Cerebellum (tissue), 4 donors: ENCODE measurements at places on chromosomes 3 and 15.
A peak's percentile ranks its signal among the peaks of the same experiment; 100 is the strongest.

- no peak for DNase-seq
Measured at GRCh38 chr3:32438596-32439344, 47.1 kb downstream of the CMTM7 start.

DNA sequence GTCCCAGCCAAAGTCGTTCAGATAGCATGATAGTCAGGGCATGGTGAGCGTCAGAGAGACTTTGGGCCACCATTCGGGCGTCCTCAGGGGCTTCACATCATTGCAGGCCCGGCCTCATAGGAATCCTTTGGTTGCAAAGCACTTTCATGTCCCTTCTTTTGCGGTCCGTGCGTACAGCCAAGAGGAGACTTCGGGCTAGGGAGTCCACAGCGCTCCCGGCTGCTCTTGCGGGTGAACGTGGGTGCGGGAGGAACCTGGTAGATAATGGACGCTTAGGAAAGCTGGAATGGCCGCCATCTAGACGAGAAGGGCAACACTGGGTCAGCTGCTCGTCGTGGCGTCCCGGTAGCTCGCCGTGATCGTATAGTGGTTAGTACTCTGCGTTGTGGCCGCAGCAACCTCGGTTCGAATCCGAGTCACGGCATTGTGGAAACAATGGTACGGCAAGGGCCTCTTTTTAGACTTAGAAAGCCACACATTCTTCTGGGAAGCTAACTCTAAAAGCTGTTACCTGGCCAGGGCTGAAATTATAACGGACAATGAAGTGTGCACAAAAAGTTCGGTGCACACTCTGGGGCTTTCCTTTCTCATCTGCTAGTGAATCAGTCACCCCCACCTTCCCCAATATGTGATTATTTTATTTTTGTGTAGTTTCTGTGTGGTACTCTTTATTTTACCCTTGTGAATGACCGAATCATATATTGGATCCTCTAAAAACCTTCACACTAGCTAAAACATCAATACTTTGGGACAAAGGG is 13.2 kb upstream of the SHF start:
- peak; percentile 73 for DNase-seq

- peak; percentile 53 for DNase-seq
Measured at GRCh38 chr3:54146506-54147239, 24.3 kb downstream of the CACNA2D3 start.

GRCh38 chr3:10549617-10550230 is 44.3 kb upstream of the ATP2B2 start:
- no peak for DNase-seq

GRCh38 chr3:151581035-151581434 is 120.2 kb upstream of the IGSF10 start:
- DNase-seq = no peak
